Activated CD4-positive, CD25-positive, alpha-beta regulatory T cell (primary cell): ENCODE measurements at places on chromosomes 12 and 14.

- no peak for DNase-seq
These were observed 88.8 kb upstream of the DIO3 start for GRCh38 chr14:101472518-101472849.

GRCh38 chr14:30445011-30445793 lies 113.8 kb upstream of the G2E3 start:
- no peak for DNase-seq

- DNase-seq = no peak
These were observed 53.5 kb upstream of the LDHB start for GRCh38 chr12:21710958-21711775.

GRCh38 chr12:109798691-109799090 lies 34.5 kb downstream of the TRPV4 start:
- DNase-seq = no peak
